CD4-positive, alpha-beta T cell treated with Interleukin-21 for 1 hour (primary cell): ENCODE measurements at places on chromosomes 11 and 22.

DNA sequence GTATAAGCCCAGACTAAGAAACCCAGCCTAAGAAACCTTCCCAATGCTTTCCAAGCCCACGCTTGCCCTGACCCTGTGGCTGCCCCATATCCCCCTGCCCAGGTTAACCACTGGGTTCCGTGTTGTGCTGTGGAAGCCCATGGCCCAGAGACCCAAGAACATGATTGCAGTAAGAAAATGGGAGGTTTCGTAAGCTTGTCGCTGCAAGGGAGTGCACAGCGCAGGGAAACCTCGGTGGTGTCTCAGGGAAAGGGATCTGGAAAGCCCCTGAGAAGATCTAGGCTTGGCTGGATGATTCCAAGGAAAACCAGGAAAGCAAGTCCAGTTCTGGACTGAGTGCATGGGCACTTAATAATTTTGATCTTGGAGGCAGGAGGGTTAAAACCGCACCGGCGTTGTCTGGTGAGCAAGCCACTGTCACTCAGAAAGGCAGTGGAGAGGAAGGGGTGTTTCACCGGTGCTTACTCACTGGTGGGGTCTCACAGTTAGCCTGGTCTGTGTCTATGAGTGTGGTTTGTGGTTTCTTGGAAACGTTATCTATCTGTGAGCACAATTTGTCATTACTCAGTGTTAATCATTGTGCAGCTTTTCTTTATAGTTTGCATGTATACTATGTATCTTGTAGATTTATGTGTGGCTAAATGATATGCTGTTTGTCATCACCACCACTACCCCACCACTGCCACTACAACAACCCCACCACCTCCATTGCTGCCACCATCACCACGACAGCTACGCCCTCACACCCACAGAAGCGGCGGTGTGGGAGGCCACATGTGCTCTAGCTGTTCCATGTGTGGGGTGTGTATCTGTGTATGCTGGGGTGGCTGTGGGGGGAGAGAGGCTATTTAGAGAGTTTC is 53.3 kb upstream of the PRDM11 start:
- peak; percentile 46 for DNase-seq

- peak; percentile 50 for DNase-seq
Observed at GRCh38 chr11:75536786-75537641, 11.3 kb upstream of the GDPD5 start.

DNA sequence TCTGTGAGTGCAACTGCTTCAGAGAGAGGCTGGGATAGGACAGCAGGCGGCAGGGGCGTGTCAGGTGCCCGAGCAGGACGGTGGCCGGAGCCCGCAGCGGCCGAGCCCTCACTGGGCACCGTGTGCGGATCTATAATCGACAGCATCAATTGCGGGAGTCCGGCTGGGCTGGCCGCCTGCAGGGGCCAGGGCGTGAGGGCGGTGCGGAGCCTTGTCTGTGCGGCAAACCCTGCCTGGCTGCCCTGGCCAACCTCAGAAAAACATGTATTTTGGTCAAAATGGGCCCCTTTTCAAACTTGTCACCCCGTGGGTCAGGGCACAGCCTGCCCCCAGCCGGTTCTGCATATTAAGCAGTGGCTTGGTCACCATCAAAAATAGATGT is 91.3 kb upstream of the KCNQ1OT1 start:
- no peak for DNase-seq

- DNase-seq = no peak
Observed at GRCh38 chr11:126212089-126212660, 593 bp downstream of the FAM118B start.

GRCh38 chr11:101030692-101031091 is 98.9 kb downstream of the PGR start:
- no peak for DNase-seq

DNA sequence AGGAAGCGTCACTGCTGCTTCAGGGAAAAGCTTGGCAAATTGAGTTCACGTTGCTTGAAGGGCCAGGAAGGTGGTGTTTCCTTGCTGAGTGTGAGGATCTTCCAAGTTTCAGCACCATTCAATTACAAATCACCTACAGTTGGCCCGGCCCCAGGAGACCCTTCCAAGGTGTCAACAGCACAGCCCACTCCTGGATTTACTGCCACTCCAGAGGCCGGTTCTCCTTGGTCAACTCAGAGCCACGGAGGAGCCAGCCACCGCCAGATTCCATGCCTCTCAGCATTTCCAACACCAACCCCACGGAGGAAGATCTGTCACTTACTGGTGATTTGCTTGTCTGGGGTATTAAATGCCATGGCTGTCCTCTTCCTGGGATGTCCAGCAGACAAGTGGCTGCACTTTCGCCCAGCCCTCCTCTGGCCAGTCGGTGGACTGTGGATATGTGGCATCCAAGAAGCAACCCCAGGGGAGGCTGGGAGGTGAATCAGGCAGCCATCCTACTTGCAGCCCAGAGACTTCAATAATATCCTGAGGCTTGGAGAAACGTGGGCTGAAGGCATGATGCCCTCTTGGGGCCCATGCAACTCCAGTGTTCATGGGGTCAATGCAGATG is 74.1 kb upstream of the SHANK2 start:
- DNase-seq = no peak

DNA sequence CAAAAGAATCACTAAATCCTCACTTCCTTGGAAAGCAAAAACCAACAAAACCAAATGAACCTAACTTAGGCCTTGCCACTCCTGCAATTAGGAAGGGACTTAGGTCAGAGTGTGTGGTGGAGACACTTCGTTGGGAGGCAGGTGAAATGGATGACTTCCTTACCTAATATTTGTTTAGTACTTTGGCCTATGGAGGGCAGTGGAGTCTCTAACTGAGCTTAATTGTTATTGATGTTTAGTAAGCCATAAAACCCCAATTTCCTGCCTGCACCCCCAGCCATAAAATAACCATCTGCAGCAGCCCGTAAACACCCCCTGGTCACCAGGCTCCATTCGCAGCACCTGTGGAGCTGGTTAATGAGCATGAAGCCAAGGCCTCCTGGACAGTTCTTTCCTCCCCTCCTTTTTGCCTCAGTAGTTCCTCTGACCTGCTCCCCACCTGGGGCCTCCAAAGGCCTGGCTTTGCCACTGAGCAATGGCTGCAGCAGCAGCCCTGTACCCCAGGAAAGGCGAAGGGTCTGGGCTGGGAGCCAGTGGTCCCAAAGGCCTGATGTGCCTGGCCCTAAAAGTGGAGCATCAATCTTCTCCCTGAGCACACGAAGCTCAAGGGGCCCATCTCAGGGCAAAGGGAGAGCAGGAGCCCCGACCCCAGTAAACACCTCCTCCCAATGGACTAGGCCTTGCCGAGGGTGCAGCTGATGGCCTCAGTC is 15.6 kb upstream of the SYT13 start:
- DNase-seq = no peak

- DNase-seq = no peak
Observed at GRCh38 chr11:134266841-134267251, 9.3 kb upstream of the GLB1L3 start.

DNA sequence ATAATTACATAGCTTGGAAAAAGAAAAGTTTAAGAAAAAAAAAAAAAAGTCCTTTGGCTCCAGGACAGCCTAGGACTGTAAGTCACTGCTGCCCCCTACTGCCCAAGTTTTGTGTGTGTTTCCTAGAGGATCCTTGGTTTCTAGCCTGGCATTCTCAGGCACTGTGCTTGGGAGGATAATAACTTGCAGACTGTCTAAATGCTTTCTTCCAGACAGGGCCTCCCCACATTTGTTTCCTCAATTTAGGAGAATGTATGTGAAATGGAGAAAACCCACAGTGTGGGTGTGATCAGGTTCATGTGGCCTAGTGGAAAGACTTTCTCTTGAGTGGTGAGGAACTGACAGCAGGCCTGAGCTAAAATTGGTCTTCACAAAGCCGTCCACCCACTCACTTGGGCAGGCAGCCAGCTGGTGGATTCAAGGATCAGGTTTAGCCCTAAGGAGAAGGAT is 191.0 kb downstream of the NAV2 start:
- peak; percentile 30 for DNase-seq

- DNase-seq = no peak
Observed at GRCh38 chr11:67517784-67518552, 5.3 kb downstream of the CABP2 start.

- DNase-seq = no peak
Observed at GRCh38 chr22:46854125-46854870, 91.8 kb downstream of the TBC1D22A start.

DNA sequence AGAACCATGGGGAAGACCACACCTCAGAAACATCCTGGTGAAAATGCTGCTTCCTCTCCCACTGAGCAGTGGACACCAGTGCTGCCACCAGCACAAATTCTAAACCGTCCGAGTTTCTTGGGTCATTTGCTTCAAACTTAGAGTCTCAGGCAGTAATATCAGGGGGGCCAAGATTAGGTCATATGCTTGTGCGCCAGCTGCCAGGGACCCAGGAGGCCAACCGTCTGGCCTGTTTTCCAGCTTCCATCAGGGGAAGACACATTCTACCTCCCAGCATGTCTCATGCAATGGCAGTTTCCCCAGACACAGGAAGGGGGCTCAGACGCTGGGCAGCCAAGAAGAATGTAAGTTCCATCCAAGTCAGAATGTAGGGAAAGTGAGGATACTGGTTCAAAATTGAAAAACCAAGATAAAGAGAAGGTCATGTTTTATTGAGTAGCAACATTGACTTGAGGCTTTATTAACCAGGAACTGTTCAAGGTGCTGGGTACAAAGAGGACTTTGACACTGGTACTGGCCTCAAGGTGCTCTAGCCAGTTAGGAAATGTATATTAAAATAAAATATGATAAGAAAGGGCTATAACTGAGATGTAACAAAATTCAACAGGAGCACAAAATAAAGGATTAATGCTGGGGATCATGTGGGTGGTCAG is 59.7 kb upstream of the EED start:
- no peak for DNase-seq

GRCh38 chr11:66032957-66033735 is 6.9 kb upstream of the CATSPER1 start:
- DNase-seq = no peak

DNA sequence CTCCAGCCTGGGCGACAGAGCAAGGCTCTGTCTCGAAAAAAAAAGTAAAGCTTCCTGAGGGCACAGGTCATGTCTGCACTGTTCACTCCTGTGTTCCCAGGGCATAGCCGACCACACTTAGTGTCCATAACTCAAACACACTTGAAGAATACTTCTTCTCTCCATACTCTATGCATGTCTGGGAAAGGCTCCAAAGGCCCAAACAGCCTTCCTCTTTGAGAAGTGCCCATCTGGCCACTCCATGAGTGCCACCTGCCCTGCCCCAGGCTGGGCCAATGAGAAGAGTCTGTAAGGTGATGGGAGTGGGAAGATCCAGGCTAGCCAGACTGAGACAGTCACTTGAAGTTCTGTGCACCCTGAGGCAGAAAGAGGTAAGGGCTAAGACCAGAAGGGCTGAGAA is 24.7 kb downstream of the DGCR2 start:
- DNase-seq = no peak

- DNase-seq = no peak
Observed at GRCh38 chr22:17471886-17472535, 91.3 kb upstream of the SLC25A18 start.

- DNase-seq = no peak
Observed at GRCh38 chr11:120539667-120540369, 28.3 kb downstream of the GRIK4 start.

DNA sequence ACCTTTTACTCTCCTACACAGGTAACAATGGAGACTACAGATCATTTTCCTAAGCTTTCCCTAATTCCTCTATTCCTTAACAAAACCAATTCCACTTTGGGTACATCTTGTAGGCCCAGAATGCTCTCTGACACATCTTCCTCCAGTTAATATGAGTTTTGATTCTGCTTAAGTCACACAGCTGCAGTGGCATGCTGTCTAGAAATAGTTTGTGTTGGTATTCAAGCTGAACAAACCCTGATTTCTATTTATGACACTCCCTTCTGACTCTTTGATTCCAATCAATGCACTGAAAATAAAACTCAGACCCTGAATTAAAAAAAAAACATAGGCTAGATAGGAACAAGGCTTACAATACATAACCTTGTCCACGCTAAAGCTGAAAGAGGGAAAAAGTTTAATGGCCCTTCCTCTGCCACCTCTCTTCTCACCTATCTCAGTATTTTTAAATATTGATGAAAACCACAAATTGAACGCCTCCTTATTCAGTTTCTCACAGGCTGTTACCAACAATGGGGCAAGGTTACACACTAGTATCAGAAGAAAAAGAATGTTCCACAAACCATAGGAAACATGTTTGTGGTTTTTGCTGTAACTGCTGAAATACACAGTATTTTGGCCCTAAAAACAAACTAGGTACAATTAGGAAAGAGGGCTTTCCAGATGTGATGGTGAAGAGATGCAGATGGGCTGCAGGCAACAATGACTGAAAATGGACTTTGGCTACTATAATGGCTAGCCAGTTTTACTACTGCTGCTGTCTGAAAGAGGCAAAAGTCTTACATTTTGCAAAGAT is 35.7 kb upstream of the GAB2 start:
- no peak for DNase-seq

- DNase-seq = no peak
Observed at GRCh38 chr22:23282089-23282501, 101.8 kb downstream of the BCR start.

DNA sequence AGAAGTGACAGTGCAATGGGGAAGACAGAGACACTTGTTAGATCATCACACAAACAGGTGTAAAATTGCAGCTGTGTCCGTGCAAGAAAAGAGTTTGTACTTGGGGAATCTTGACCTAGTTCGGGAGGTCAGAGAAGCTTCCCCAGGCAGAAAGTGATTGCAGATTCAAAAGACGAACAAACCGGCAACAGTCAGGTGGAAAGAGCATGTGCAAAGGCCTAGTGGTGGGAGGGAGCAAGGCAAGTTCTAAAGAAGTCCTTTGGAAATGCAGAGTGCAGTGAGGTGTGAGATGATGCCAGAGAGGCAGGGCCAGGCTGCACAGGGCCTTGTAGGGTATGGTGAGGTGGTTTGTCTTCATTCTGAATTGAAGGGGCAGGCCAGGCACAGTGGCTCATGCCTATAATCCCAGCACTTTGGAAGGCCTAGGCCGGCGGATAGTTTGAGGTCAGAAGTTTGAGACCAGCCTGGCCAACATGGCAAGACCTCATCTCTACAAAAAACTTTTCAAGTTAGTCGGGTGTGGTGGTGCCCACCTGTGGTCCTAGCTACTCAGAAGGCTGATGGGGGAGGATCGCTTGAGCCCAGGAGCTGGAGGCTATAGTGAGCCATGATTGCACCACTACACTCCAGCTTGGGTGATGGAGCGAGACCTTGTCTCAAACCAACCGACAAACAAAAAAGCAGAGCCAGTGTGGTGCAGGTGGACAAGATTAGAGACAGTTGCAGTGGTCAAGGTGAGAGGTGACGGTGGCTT is 1.9 kb upstream of the ESS2 start:
- DNase-seq = no peak

DNA sequence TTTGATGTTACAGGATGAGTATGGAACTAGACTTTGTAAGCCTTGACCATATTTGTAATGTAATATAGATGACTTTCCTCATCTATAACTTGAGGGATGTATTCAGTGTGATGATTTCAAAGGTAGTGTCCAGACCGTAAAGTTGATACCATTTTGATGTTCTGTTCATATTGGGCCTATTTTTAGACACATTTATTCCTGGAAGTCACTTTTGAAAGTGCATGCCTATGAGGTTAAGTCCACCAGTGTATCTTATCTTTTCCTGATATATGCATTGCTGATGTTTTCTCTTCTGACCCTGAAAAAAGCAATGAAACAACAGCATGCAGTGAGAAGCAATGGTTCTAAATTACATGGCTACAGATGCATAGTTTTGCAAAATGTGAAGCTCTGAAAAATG is 244.7 kb upstream of the PDGFD start:
- DNase-seq = no peak
